Smooth muscle cell of the coronary artery (primary cell): ENCODE measurements at places on chromosomes 6 and 20. TPM values are rescaled to one million over a fixed set of nuclear protein-coding genes. Genes with fewer than 3 reads are reported as not detected.

SLC26A8 gene
- under 0.01 TPM in 1 of 2 replicates, not detected in the other for total RNA-seq

RIMS1 gene
- total RNA-seq, result 3.2 and 3.5 TPM in 2 replicates

VGLL2 gene
- not detected in 2 replicates for total RNA-seq

CALHM5 gene
- 5.9 and 10.1 TPM in 2 replicates for total RNA-seq

NHSL1 gene
- 3.5 and 5.9 TPM in 2 replicates for total RNA-seq

FAM162B gene
- total RNA-seq, result 0.30 and 0.82 TPM in 2 replicates

LST1 gene
- 0.30 TPM in 1 of 2 replicates, not detected in the other for total RNA-seq

TRIM10 gene
- not detected in 2 replicates for total RNA-seq

SLCO4A1 gene
- 0.35 TPM in 1 of 2 replicates, not detected in the other for total RNA-seq

C6orf62 gene
- total RNA-seq, result 39.3 and 73.7 TPM in 2 replicates

CCN6 gene
- total RNA-seq, result not detected in 2 replicates

TRMT11 gene
- 12.5 and 18.6 TPM in 2 replicates for total RNA-seq

DLK2 gene
- total RNA-seq, result 0.23 and 0.47 TPM in 2 replicates

SNX5 gene
- 59.0 and 64.6 TPM in 2 replicates for total RNA-seq

SLC22A2 gene
- 0.15 TPM in 1 of 2 replicates, not detected in the other for total RNA-seq

ME1 gene
- 3.5 and 11.0 TPM in 2 replicates for total RNA-seq

ADA gene
- 10.2 and 31.5 TPM in 2 replicates for total RNA-seq

R3HDML gene
- total RNA-seq, result not detected in 2 replicates

NKAIN4 gene
- 0.15 TPM in 1 of 2 replicates, not detected in the other for total RNA-seq

MEI4 gene
- not detected in 2 replicates for total RNA-seq

FGD2 gene
- total RNA-seq, result not detected in 2 replicates

RBBP8NL gene
- total RNA-seq, result not detected in 2 replicates

BNIP5 gene
- not detected in 2 replicates for total RNA-seq

SEL1L2 gene
- 0.23 TPM in 1 of 2 replicates, not detected in the other for total RNA-seq

SYNGAP1 gene
- total RNA-seq, result 1.7 and 3.2 TPM in 2 replicates

OR2B6 gene
- not detected in 2 replicates for total RNA-seq

CLPSL2 gene
- total RNA-seq, result not detected in 2 replicates

CENPQ gene
- 0.35 and 2.3 TPM in 2 replicates for total RNA-seq

ROMO1 gene
- total RNA-seq, result 254 and 437 TPM in 2 replicates

SSTR4 gene
- not detected in 2 replicates for total RNA-seq

NRM gene
- total RNA-seq, result 1.2 and 1.5 TPM in 2 replicates

SNX21 gene
- 27.1 and 64.9 TPM in 2 replicates for total RNA-seq

LINC00237 gene
- not detected in 2 replicates for total RNA-seq

MMS22L gene
- 7.8 and 10.0 TPM in 2 replicates for total RNA-seq

SPO11 gene
- total RNA-seq, result not detected in 2 replicates

SLC17A9 gene
- 2.5 and 20.9 TPM in 2 replicates for total RNA-seq

SIRPB2 gene
- not detected in 2 replicates for total RNA-seq

PAK5 gene
- total RNA-seq, result not detected in 2 replicates

PAX1 gene
- total RNA-seq, result not detected in 2 replicates

EFCAB8 gene
- total RNA-seq, result under 0.01 TPM in 2 replicates

TBX18 gene
- total RNA-seq, result 44.2 and 46.7 TPM in 2 replicates

TRAPPC3L gene
- 0.08 TPM in 1 of 2 replicates, not detected in the other for total RNA-seq

RAET1E gene
- total RNA-seq, result 0.15 and 0.47 TPM in 2 replicates

CYP39A1 gene
- total RNA-seq, result under 0.01 and 2.1 TPM in 2 replicates

PPT2 gene
- total RNA-seq, result 16.5 and 38.4 TPM in 2 replicates

TBXT gene
- not detected in 2 replicates for total RNA-seq

COL9A3 gene
- 0.30 TPM in 1 of 2 replicates, not detected in the other for total RNA-seq

PRICKLE4 gene
- total RNA-seq, result 0.15 and 0.23 TPM in 2 replicates

CITED2 gene
- total RNA-seq, result 22.9 and 45.0 TPM in 2 replicates

RAB32 gene
- 37.9 and 108 TPM in 2 replicates for total RNA-seq

RAD21L1 gene
- total RNA-seq, result not detected in 2 replicates

MOCS3 gene
- total RNA-seq, result 7.3 and 8.0 TPM in 2 replicates

PSORS1C1 gene
- 1.2 and 1.5 TPM in 2 replicates for total RNA-seq

DZANK1 gene
- 0.75 and 1.2 TPM in 2 replicates for total RNA-seq

EPPIN gene
- total RNA-seq, result not detected in 2 replicates

OPRL1 gene
- total RNA-seq, result 1.5 and 2.3 TPM in 2 replicates

ANKRD66 gene
- total RNA-seq, result not detected in 2 replicates

IMPG1 gene
- under 0.01 TPM in 1 of 2 replicates, not detected in the other for total RNA-seq
